Activated CD4-positive, alpha-beta T cell treated with anti-CD3 and anti-CD28 coated beads for 24 hours (primary cell): ENCODE measurements at places on chromosomes 2 and 18.

DNA sequence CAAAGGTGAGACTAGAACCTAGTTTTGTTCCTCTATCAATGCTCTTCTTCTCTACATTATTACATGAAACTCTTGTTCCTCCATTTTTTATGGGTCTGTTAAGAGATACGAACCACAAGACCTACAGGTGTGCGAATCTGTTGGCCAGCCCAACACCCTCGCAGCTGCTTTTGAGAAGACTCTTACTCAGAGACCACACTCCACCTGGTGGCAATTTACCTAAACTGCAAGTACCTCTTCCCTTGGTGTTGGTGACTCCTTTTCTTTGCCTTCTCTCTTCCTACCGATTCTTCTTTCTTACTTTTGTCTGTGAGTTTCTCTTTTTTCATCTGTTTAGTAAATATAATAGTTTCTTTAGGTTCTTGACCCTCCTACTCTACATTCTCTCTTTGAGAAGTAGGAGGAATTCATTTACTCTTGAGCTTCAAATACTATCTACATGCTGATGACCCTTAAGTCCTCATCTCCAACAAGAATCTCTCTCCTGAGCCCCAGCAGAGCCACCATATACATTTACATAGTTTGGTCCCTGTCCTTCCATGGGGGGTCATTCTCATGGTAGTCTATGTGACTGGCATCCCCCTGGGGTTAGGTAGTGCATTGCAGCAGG, 81.8 kb upstream of the GAREM1 start:
- DNase-seq = peak; percentile 22

- no peak for DNase-seq
Observed at GRCh38 chr2:48092846-48093803, 186.8 kb upstream of the FBXO11 start.

DNA sequence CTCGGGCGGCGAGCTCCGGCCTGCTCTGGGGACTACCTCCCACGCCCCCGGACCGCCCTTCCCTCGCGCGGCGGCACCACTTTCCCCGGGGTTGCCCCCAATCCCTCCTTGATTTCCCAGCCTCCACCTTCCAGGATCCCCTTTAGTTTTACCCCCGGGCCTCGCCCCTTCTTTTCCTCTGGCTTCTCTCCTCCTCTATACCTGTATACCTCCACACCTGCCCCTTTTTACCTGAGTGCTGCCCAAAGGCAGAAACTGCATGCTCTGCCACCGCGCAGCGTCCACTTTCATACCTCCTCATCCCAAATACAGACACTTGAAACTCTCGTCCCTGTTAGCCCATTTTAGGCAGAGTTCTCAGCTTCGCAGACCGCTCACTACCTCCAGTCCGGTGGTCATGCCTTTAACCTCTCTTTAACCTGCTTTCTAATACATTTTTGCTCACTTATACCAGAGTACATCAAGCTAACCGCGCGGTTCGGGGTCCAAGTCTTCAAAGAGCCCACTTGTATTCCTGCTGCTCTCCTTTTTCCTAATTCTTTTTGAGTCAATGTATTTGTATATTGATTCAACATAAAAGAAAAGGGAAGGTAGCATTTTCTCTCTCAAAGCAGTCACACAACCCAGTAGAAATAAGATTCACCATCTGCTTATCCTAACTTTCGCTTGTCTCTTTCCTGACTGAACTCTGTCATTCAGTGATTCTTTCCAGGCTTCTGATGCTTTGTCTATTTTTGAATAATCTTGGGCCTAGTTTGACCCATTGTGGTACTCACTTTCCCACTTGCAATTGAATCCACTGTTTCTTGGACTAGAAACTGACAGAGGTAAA, 901 bp downstream of the SPOPL start:
- DNase-seq = no peak

DNA sequence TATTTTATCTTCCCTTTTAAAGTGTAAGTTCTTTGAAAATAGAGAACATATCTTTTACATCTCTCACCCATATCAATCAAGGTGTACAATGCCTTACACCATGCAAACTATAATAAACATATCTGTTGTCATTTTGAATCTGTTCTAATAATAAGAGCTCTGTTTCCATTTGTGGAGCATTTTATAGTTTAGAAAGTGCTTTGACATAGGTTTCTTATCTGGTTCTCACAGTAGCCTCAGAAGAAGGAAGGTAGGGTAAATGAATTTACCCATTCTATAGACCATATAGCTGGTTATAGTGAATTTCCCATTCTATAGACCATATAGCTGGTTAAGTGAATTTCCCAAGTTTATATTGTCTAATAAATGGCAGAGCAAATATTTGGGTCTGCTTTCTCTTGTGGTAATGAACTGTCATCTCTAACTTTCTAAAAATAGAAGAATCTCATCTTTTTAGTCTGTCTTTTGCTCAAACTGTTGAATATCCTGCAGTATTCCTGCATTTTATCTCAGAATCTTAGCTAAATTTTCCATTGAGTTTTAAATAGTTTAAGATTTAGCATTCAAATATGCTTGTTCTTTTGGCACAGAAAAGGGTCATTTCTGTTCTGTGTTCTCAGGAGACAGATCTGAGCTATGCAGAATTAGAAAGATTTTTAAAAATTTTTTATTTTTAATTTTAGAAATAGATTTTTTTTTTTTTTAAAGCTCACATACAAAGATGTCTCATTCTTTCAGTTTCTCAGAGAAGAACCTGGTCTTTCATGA, 80.7 kb upstream of the STON1 start:
- DNase-seq = no peak
